Activated CD4-positive, alpha-beta T cell treated with anti-CD3 and anti-CD28 coated beads, Interleukin-2, amount 10 ng/mL, durations not matched to agents 24 days and 14 days (primary cell): ENCODE measurements at places on chromosomes 1 and 21. TPM values are rescaled to one million over a fixed set of nuclear protein-coding genes. Genes with fewer than 3 reads are reported as not detected.
A peak's percentile ranks its signal among the peaks of the same experiment; 100 is the strongest.

GRCh38 chr1:109040989-109041620 is 797 bp downstream of the WDR47 start:
- DNase-seq, result peak; percentile 81

GRCh38 chr21:20250337-20250736 is 747.9 kb upstream of the NCAM2 start:
- no peak for DNase-seq

- DNase-seq, result peak; percentile 85
These were observed 948 bp downstream of the STK40 start for GRCh38 chr1:36384542-36385409.

DNA sequence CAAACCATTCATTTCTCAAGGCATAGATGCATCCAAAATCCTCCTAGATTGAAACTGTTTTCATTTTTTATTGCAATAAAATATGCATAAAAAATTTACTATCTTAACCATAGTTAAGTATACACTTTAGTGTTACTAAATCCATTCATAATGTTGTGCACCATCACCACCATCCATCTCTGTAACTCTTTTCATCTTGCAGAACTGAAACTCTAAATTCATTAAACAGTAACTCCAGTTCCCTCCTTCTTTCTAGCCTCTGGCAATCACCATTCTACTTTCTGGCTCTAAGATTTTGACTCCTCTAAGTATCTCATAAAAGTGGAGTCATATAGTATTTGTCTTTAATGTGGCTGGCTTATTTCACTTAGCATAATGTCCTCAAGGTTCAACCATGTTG is 236.8 kb downstream of the SMYD3 start:
- no peak for DNase-seq

DNA sequence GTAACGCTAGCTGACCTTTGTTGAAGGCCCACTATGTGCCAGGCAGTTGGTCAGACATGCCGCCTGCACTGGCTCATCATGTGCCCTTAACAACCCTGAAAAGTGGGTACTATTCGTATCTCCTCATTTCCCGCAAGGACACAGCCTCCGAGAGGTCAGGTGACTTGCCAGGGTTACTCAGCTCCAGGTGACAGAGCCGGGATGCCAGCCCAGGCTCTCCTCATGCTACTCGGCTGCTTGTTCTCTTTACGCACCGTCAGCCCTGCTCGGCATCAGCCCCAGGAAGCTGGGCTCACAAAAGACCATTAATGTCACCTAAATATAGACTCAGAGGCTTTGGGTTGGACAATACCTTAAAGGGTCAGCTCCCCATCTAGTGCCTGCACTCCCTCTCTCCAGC is 29.0 kb downstream of the GRHL3 start:
- DNase-seq, result no peak

DNA sequence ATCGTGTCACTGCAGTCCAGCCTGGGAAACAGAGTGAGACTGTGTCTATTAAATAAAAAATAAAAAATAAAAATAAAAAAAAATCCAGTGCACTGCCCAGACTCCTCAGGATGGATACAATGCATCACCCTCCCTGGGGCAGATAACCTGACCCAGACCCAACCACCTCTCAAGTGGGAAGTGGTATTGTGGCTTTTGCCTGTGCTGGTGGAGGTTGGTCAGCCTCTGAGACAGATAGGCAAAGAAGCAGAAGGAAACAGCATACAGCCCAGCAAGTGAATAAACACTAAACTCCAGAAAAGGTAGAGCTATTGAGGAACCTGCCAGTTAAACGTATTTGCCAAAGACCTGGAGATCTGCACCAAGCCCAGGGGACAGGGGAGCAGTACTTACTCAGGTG is 22.0 kb downstream of the HHIPL2 start:
- DNase-seq, result no peak

DNA sequence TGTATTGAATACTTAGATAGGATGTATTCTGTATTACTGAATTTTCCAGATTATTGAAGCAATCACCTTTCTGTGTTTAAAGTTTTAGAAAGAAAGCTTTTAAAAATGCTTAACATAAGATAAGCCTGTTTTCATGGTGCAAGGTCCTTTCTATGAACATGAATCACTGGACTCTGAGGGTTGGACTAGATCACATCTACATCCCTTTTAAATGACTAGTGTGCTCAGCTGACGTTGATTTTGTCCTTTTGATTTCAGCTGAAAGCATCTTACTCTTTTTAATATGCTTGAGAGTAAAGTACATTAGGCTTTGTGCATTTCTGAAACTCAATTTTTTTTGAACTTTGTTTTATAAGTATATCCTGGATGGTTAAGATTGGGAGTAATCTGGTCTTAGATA is 16.2 kb downstream of the MIER1 start:
- DNase-seq, result no peak

DNA sequence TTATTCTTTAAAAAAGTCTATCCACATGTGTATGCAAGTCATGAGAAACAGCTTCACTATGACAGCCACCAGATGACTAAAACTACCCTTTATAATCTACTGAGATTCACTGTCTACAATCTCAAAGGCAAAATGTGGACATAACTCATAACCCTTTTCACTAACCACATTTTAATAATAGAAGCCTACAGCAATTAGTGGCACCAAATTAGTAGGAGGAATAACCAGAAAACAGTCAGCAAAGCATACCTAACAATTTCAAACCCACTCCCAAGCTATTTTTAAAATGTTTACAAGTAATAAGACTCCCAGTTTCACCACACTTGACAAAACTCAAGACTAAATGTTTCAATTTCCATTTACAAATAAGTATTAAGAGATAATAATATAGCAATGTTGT is 442.9 kb downstream of the PTPRC start:
- DNase-seq, result no peak

DNA sequence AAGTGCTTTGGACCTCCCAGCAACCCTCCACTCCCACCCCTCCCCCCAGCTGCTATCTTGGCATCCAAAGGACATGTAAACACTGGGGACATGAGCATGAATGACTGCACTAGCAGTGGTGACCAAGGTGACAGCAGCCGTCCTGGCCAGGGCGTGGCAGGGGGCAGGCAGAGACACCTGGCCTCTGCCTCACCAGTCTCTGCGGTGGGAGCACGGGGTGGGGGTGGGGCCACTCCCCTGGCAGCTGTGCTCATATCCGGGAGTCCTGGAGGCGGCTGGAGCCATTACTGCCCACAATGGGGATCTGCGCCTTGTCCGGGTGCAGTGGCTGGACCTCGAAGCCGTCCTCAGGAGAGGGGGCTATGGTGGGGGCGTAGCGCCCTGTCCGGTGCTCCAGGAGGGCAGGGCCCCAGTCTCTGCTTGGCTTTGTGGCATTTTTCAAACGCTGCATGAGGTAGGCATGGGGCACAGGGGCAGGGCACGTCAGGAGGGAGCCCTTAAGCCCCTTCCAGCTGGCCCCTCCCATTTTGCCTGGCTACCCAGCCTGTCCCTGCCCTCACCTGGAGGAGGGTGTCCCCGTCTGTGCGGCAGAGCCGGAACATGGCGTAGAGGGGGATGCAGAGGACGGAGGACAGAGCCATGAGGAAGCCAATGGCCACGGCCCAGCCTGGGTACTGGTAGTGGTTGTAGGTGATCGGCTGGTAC is 6.0 kb downstream of the CCDC24 start:
- DNase-seq, result no peak

DNA sequence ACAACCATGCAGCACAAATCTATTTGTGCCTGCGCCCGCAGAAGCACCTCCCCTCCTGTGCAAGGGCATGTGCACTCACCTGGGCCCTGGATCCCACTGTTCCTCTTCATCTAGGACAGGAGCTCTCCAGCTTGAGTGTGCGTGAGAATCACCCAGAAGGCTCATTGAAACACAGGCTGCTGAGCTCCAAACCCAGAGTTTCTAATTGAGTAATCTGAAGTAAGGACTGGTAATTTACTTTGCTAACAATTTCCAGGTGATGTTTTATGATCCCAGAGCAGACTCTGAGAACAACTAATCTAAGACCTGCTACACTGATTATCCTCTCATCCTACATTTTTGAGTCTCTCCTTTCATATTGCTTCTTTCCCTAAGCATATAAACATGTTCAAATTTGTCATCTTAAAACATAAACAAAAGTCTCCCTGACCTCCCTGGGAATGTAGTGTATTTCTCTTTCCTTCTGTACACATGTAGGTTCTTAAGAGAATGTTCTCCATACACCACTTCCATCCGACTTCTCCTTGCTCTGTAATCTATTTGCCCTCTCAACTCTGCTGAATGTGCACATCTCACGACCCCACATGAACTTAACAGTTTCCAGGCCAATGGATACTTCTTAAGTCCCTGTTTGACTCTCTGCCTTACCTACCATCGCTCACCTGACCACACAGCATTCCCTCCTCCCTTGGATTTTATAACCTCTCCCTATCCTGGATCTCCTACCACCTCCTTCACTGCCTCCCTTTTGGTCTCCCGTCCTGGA is 522.5 kb downstream of the SMYD3 start:
- DNase-seq, result no peak

DNA sequence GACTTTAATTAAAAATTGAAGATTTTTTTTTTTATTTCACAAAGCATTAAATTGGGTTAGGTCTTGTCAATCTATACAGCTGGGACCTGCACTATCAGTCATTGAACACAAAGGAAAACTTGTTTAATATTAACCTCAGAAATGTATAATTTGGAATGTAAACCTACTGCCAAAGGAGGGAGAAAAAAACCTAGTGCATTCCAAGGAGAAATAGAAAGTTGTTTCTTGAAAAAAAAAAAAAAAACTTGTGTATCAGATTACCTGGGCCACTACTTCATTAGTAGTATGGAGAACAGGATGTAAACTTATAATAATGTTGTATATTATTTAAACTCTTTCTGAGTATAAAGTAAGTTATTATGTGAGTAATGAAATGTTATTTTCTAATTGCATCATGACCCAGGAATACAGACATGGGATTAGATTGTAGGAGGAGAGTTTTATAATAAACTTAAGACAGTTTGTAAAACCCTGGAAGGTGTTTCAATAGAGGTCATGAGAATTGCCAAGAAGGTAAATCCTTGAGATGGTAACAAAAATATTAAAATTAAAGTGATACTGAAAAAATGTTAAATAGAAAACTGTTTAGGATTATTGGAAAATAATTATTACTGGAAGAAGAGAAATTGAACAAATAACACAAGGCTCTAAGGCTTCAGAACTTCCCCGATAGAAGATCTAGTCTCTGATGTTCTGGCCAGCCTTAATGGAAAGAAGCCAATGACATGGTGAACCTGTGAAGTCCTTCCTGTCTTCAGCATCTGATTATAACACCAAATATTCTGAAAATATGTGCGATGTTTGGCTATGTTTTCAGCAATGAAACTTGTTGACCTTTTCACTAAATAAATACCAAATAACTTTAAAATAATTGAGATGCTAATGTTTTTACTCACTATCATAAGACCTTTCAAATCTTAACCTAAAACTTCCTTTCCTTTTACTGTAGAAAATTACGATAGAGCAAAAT is 412.8 kb upstream of the LYPLAL1 start:
- no peak for DNase-seq

GRCh38 chr1:48572646-48573258 is 100.7 kb upstream of the SPATA6 start:
- no peak for DNase-seq

GRCh38 chr1:204782118-204782700 is 88.5 kb upstream of the NFASC start:
- DNase-seq, result no peak

DNA sequence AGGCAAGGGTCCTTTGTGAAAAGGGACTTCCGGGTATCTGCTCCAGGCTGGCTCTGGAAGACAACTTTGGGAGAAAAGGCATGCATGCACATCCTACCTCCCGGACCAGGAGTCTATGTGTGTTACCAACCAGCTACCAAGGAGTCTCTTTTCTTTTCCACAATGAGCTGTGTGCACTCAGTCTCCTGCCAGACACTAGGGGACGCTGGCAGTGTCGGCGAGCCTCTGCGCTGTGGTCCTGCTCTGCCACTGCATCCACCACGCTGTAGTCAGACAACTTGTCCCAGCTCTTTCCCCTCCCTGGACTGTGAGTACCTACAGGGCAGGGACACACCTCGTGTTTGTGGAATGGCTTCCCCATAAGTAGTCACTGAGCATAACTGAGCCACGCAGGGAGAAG is 5.1 kb upstream of the SSR2 start:
- DNase-seq, result peak; percentile 79

- no peak for DNase-seq
These were observed 11.5 kb downstream of the TMPRSS3 start for GRCh38 chr21:42384156-42384945.

GRCh38 chr1:113207019-113207418 is 134.0 kb downstream of the LRIG2 start:
- no peak for DNase-seq

DNA sequence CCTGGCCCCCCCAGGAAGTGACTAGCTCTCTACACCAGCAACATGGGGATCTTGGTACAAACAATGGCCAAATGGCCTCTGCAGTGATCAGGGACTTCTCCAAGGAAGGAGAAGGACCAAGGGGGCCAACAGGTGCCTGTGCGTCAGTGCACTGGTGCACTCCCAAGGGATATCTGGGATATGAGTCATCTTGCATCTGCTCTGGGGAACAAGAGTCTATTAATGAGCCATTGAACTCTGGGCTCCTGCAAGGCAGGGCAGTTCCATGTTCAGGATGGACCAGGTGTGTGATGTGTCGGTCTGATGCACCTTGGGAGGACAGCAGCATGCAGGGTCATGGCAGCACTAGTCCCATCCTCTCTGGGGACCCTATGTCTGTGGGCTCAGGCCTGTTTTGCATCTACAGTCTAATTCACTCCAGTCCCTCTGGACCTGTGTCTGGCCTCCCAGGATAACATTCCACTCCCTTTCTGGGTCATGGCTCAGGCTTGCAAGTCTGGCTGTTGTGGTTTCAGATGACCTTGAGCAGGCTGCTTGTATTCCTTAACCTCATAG is 125.3 kb downstream of the TRABD2B start:
- no peak for DNase-seq

DNA sequence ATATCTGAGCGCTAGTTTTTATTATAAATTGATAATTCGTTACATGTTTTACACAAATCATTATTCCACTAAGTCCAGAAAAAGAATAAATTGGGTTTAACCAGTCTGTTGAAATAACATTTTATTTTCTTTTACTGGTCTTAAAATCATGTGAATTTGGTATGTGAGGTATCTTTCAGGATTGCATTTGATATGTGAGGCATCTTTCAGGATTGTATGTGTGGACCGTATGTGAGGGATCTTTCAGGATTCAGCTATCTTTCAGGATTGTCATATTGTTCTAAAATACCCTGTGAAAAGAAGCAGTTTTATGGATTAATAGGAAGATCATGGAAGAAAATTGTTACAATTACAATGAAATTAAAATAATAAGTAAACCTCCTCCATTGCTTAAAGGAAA is 42.9 kb downstream of the USP25 start:
- DNase-seq, result no peak

GRCh38 chr1:96488777-96489176 is 232.8 kb upstream of the PTBP2 start:
- DNase-seq, result no peak

PRKAB2 gene
- 6.1 and 7.4 TPM in 2 replicates for total RNA-seq

SPATA21 gene
- not detected in 2 replicates for total RNA-seq

KRTAP21-2 gene
- not detected in 2 replicates for total RNA-seq

ANKRD45 gene
- not detected in 2 replicates for total RNA-seq

EDARADD gene
- total RNA-seq, result 32.0 and 32.6 TPM in 2 replicates

AADACL3 gene
- not detected in 2 replicates for total RNA-seq

KANK4 gene
- not detected in 2 replicates for total RNA-seq

DYNLT4 gene
- 0.28 TPM in 1 of 2 replicates, not detected in the other for total RNA-seq

CTNNBIP1 gene
- total RNA-seq, result 5.8 and 7.3 TPM in 2 replicates

SSU72 gene
- 134 TPM in 2 replicates for total RNA-seq

FBXO2 gene
- total RNA-seq, result 0.76 and 1.0 TPM in 2 replicates
